Cardiac muscle cell (in vitro differentiated cells and primary cell): ENCODE measurements at places on chromosomes 13 and 19.

- DNase-seq = no peak
- no peaks in the 10 kb centered on the region for H3K27me3 ChIP-seq
- H3K27ac ChIP-seq = no peak overlapping the region
- H3K36me3 ChIP-seq = no peaks in the 10 kb centered on the region
- no peak overlapping the region for H3K4me3 ChIP-seq
These were observed 1358.1 kb downstream of the EFNB2 start for GRCh38 chr13:105177265-105177900.

DNA sequence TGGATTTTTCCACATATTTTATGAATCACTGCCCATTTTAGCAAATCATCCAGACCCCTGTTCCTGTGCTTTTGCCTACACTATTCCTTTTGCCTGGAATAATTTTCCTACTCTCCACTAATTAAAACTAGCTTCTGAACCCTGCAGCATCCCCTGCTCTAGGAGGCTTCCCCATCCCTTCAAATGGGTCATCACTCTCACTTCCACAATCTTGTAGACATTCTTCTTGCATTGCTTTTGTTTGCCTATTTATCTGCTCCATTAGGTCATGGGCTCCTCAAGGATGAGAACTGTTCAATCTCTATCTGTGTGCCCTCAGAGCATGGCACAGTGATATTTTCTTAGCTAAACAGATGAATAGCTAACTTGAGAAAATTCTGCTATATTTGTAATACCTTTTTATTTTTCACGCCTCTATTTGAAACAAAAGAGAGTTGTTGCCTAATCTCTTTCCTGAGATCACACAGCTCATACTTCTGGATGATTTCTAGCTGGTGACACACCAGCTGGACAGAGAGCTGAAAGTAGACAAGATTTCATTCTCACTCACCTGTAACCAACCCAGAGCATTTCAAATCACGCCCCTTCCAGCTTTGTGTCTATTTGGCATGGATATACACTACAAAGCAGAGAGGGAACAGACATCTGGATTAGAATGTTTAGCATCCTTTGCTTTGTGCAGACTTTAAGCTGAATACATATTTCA is 466.0 kb downstream of the FOXO1 start:
- H3K4me1 ChIP-seq = no peaks in the 10 kb centered on the region
- DNase-seq = no peak
- H3K36me3 ChIP-seq = no peaks in the 10 kb centered on the region
- no peak overlapping the region for H3K27ac ChIP-seq
- no peaks in the 10 kb centered on the region for H3K27me3 ChIP-seq

GRCh38 chr19:15831626-15832025 is 16.2 kb upstream of the OR10H1 start:
- no peaks in the 10 kb centered on the region for H3K36me3 ChIP-seq
- H3K27me3 ChIP-seq = no peaks in the 10 kb centered on the region
- no peak for DNase-seq
- H3K27ac ChIP-seq = no peak overlapping the region
- H3K4me3 ChIP-seq = no peak overlapping the region

GRCh38 chr13:44046428-44046827 is 166.7 kb downstream of the LACC1 start:
- no peak overlapping the region for H3K27ac ChIP-seq
- peaks cover 3% of the 10 kb centered on the region for H3K4me1 ChIP-seq
- H3K4me3 ChIP-seq = no peak overlapping the region
- H3K27me3 ChIP-seq = no peaks in the 10 kb centered on the region
- DNase-seq = no peak

GRCh38 chr13:52815330-52815729 is 33.1 kb downstream of the PCDH8 start:
- no peaks in the 10 kb centered on the region for H3K36me3 ChIP-seq
- no peaks in the 10 kb centered on the region for H3K27me3 ChIP-seq
- DNase-seq = no peak
- H3K27ac ChIP-seq = no peak overlapping the region

- no peak overlapping the region for H3K27ac ChIP-seq
- no peaks in the 10 kb centered on the region for H3K27me3 ChIP-seq
- H3K4me1 ChIP-seq = no peaks in the 10 kb centered on the region
- DNase-seq = no peak
- H3K36me3 ChIP-seq = no peaks in the 10 kb centered on the region
These were observed 204.3 kb downstream of the SLITRK1 start for GRCh38 chr13:83677985-83678384.

GRCh38 chr13:39655041-39655568 is 357 bp upstream of the COG6 start:
- peaks cover 7% of the 10 kb centered on the region for H3K36me3 ChIP-seq
- H3K27me3 ChIP-seq = no peaks in the 10 kb centered on the region
- peak overlapping the region; percentile 93 for H3K4me3 ChIP-seq
- no peak overlapping the region for H3K27ac ChIP-seq
- peaks cover 6% of the 10 kb centered on the region for H3K4me1 ChIP-seq

DNA sequence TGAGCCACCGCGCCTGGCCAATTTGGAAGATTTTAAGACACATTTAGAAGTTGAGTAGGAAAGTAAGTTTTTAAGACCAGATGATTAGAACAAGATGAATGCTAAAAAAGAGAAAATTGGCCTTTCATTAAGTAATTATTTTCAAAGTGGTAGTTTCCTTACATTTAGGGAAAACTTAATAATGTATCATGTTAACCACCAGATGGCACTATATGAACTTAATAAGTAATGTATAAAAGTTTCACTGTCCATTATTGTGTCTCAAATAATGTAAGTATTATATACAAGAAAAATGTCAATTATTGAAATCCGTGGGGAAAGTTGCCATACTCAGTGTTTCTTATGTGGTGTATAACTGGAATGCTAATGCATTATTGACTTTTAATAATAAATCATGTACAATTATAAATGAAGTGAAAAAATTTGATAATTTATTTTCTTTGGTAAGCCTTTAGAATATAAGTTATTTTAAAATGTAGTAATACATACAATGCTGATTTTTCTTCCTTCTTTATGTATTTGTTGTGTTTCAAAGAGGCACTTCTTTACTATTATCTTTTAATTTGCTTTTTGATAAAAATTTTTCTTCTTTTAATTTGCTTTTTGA is 29.2 kb downstream of the COG6 start:
- H3K36me3 ChIP-seq = peaks cover 20% of the 10 kb centered on the region
- no peaks in the 10 kb centered on the region for H3K27me3 ChIP-seq
- no peak overlapping the region for H3K27ac ChIP-seq
- peak; percentile 66 for DNase-seq

DNA sequence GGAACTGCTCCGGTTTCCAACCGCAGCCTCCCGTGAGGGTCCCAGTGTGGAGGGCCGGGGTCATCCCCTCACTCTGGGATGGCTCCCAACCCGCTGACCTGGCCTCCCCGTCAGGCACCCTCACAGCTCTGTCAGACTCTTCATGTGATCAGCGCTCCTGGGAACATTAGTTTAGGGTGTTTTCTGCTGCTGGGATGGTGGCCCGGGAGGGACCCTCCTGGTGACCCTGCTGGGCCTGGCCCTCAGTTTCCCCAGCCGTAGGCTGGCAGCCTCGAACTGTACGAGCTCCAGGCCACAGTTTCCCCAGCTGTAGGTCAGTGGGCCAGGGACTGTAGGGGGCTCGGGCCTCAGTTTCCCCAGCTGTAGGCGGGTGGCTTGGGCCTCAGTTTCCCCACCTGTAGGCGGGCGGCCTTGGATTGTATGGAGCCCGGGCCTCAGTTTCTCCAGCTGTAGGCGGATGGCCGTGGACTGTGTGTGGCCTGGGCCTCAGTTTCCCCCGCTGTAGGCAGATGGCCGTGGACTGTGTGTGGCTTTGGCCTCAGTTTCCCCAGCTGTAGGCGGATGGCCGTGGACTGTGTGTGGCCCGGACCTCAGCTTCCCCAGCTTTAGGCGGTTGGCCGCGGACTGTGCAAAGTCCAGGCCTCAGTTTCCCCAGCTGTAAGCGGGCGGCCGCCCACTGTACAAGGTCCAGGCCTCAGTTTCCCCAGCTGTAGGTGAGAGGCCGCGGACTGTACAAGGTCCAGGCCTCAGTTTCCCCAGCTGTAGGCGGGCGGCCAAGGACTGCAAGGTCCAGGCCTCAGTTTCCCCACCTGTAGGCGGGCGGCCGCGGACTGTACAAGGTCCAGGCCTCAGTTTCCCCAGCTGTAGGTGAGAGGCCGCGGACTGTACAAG is 1.3 kb upstream of the PTBP1 start:
- peak overlapping the region; percentile 64 for H3K27ac ChIP-seq
- no peak for DNase-seq
- H3K4me3 ChIP-seq = peak overlapping the region; percentile 48
- no peaks in the 10 kb centered on the region for H3K27me3 ChIP-seq
- peaks cover 18% of the 10 kb centered on the region for H3K4me1 ChIP-seq

- no peaks in the 10 kb centered on the region for H3K36me3 ChIP-seq
- H3K4me3 ChIP-seq = no peak overlapping the region
- H3K27ac ChIP-seq = no peak overlapping the region
- H3K27me3 ChIP-seq = no peaks in the 10 kb centered on the region
- no peak for DNase-seq
These were observed 15.1 kb downstream of the CRTC1 start for GRCh38 chr19:18698321-18699167.

- no peaks in the 10 kb centered on the region for H3K36me3 ChIP-seq
- peak; percentile 50 for DNase-seq
- H3K4me1 ChIP-seq = peaks cover 16% of the 10 kb centered on the region
- H3K27me3 ChIP-seq = no peaks in the 10 kb centered on the region
These were observed at the start of gene SERP2 for GRCh38 chr13:44373601-44374347. Gene SERP2, plus strand, starts transcription at chr13:44373824. Its CDS starts 202 bp downstream, at chr13:44374026.

DNA sequence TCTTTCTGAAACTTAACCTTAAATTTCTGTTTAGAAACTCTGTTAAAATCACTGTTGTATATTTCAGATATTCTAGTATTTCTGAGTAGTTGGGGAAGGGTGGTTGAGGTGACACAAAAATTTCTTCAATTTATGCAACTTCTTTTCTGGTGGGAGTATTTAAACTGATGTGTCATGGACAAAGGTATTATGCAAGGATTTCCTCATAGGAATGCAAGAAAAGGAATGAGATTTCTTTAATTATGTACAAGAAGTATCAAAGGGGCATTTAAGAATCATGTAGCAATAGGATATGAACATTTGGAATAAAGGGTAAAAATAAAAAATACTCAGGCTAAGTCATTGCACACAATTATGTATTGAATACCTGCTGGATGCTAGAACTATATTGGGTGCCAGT is 575.8 kb upstream of the KLF12 start:
- H3K27me3 ChIP-seq = no peaks in the 10 kb centered on the region
- no peak overlapping the region for H3K4me3 ChIP-seq
- no peaks in the 10 kb centered on the region for H3K36me3 ChIP-seq
- no peak overlapping the region for H3K27ac ChIP-seq
- no peaks in the 10 kb centered on the region for H3K4me1 ChIP-seq

- no peak overlapping the region for H3K4me3 ChIP-seq
- H3K36me3 ChIP-seq = no peaks in the 10 kb centered on the region
- no peak overlapping the region for H3K27ac ChIP-seq
- H3K27me3 ChIP-seq = no peaks in the 10 kb centered on the region
These were observed 3.4 kb downstream of the EVI5L start for GRCh38 chr19:7833225-7834099.

GRCh38 chr13:53090461-53090860 is 61.8 kb downstream of the OLFM4 start:
- H3K4me3 ChIP-seq = no peak overlapping the region
- H3K27ac ChIP-seq = peak overlapping the region; percentile 94
- DNase-seq = no peak
- peaks cover 21% of the 10 kb centered on the region for H3K4me1 ChIP-seq

DNA sequence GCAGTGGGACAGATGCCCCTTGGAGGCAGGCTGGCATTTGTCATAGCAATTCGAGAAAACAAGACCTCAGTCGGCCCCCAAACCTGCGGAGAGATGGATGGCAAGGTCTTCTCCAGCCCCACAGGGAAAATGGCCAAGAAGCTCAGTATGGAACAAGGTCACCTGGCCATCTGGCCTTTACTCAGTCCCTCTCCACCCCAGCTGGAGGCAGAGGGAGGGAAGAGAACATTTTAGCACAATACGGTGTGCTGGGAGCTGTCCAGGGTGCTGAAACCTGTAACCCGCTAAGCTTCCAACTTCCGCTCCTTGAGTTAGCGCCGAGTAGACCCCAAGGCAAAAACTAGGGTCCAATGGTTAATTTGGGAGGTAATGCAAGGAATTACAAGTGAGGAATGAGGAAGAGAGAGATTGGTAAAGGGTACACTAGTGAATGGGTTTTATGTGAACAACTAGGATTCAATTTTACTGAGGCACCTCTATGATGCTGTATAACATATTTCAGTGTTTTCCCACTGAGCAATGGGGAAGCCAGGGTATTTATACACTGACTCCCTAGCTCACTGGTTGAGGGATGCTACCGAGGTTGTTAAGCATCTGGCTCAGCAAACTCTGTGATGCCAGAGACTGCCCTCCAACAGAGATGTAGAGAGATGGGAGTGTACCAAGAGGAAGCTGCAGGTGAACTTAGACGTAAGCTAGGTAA is 64.3 kb downstream of the CACNA1A start:
- H3K27ac ChIP-seq = no peak overlapping the region
- no peak overlapping the region for H3K4me3 ChIP-seq
- peak; percentile 90 for DNase-seq
- H3K4me1 ChIP-seq = no peaks in the 10 kb centered on the region
- no peaks in the 10 kb centered on the region for H3K36me3 ChIP-seq

DNA sequence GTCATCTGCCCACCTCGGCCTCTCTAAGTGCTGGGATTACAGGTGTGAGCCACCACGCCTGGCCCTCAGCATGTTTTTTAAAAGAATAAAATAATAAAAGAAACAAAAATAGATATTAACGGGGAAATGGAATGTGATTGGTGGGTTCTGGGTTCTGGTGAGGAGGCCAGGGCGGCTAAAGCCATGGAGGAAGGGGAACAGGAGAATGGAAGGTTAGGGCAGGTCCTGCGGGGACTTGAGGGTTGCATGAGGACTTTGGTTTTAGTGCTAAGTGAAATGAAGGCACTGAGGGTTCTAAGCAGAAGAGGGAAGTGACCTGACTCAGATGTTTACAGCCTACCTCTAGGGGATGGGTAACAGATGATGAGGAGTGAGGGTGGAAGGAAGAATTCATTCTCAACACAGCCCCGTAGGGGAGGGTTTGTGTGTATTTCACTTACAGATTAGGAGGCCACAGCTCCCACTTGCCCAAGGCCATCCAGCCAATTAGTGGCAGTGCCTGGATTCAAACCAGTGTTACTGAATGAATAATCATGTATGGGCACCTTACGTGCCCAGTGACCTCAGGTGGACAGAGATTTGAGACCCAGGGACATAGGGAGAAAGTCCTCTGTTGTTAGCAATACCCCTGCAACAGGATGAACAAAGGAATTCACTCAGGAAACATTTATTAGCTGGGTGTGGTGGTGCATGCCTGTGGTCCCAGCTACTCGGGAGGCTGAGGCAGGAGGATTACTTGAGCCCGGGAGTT is 6.7 kb upstream of the MRPL4 start:
- no peak overlapping the region for H3K27ac ChIP-seq
- no peaks in the 10 kb centered on the region for H3K4me1 ChIP-seq
- DNase-seq = no peak
